ENCODE measurements at places on chromosomes 16 and 17.

DNA sequence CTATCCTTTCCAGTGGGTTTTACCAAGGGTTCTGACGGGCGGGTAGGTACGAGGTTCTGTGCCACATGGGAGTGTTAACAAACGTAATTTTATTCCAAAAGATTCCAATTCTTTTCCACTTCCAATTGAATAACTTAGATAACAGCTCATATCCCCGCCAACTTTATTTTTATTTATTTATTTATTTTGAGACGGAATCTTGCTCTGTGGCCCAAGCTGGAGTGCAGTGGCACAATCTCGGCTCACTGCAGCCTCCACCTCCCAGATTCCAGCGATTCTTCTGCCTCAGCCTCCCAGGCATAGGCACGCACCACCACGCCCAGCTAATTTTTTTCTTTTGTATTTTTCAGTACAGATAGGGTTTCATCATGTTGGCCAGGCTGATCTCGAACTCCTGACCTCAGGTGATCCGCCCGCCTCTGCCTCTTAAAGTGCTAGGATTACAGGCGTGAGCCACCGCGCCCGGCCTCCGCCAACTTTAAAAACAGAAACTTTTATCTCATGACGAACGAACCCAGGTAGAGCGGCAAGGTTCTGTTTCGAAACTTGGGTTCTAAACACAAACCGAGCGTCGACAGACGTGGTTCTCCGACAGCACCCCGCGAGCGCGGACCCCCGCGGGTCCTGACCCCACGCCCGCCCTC is 613 bp downstream of the ECI1 start:
- no peak for DNase-seq

DNA sequence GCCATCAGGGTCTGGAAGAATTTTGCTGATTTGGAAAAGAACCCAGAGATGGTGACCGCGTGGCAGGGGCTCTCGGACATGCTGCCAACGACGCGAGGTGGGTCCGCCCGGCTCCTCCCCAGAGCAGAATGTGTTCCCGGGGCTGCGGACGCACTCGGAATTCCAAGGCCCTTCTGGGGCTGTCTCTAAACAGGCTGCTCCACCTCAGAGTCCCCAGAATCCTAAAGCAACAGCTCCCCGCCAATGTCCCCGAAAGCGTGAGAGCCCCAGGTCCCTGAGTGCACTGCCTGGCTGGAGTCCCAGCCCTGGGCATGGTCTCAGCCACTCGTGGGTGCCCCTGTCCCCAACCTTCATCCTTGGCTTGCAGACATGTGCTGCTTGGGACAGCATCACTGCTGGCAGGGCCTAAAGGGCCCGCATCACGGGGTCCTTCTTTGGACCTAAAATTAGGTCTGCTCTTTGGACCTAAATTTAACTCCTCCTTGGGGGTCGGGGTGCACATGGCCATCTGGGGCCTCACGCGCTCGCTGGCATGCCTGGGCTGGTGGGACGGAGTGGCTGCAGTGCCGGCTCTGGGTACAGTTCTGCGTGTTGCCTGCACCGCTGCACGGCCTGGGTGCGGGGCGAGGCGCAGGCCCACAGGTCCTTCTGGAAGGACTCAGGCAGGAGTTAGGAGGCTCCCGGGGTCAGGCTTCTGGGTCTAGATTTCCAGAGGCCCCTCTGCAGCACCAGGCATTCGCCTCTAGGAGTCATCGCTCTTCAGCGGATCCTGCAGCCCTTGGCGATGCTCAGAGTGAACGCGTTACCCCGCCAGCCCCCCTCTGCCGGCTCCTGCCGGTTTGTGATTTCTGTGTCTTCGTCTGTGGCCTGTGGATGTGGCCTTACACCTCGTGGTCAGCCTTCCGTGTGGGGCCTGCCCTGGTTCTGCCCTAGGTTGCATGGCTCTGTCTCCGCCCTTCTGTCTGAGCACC is 41.9 kb upstream of the CHMP6 start:
- DNase-seq, result no peak

DNA sequence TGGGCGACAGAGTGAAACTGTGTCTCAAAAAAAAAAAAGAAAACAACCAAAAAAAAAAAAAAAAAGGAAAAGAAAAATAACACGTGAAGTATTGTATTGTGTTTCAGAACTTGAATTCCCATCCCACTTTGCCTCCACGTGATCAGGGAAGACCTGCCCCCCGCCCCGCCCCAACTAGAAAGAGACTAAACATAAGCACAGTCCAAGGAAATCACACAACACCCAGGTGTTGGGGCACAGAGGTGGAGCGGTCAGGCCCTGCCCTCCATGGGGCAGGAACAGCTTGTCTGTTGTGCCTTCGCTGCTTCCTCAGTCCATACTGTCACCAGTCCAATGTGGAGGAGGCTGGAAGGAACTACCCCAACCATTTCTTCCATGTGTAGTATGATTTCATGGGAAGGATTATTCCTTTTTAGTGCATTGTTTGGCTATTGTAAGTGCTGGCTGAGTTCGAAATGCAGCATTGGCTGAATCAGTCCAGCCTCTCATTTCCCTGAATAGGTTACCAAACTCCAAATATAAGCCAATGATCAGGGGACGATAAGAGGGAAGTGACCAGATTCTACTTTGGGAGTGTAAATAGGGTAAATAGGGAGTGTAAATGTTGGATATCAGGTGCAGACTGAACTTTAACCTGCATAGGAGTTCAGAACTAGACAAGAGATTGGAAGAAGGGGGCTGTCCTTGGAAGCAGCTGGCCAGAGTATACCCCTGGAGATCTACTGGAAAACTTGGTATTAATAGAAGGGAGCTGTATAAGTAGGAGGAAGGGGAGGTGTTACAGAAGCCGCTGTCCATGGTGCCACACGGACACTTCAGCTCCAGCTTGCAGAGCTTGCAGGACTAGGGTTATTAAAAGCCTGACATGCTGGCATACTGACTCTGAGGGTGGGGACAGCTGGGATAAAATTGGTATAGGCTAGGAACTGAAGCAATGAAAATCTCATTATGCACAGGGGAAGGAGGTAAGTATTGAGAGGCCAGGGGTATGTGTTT is 50.7 kb downstream of the TANGO6 start:
- peak; percentile 80 for DNase-seq

DNA sequence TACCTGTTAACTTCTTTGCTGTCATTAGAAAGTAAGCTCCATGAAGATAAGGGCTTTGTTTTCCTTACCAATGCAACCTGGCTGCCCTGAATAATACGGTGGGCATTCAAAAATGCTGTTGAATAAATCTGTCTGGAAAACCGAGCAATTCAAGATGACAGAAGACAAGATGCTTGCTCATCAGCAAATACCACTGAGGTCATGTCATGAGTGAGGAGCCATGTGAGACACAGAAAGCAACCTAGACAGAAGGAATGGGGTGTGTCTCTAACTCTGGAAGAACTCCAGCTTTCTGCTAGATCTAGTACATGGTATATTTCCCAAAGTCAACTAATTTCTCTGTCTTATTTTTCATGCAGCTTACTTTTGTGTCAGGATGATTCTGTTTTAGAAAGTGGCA is 64.2 kb downstream of the STH start:
- peak; percentile 51 for DNase-seq

DNA sequence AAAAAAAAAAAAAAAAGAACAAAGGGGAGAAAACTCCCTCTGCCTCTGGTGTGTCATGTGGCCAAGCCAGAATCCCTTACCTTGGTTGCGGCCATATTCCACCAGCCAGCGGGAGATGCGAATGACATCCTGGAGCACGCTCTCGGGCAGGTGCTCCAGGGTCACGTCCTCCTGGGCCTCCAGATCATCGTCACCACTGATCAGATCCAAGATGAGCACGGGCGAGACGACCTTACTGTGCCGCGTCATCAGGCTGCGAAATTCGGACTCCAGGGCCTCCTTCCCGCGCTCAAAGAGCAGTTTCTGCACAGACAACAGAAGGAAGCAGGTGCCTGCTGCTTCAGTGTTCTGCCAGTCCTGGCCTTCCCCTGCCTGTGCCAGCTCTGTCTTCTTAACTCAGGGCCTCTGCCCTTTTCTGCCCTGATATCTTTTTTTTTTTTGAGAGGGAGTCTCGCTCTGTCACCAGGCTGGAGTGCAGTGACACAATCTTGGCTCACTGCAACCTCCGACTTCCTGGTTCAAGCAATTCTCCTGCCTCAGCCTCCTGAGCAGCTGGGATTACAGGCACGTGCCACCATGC is 5.8 kb downstream of the EXOC7 start:
- no peak for DNase-seq

GRCh38 chr16:84368308-84368996 is at the start of gene ATP2C2:
Gene ATP2C2, plus strand, starts transcription at chr16:84368538. Its CDS starts 78 bp downstream, at chr16:84368616.
- peak; percentile 85 for DNase-seq

DNA sequence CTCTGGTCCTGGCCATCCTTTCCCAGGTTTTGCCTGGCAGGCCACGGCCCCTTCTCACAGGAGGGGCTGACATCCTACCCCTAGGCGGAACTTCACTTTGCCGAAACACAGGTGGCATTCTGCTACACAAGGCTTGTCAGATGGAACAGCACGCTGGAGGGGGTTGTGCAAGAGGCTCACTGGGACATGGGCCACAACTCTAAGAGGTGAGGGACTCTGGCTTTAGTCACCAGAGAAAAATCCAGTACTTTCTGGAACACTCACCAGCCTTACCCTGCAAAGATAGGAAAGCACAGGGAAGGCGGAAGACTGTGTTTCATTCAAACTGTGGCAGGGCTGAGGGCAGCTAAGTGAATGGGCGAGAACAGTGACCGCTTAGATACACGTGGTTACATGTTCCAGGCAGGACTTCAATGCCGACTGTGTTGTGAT is 18.3 kb downstream of the CDC42EP4 start:
- DNase-seq, result peak; percentile 68

DNA sequence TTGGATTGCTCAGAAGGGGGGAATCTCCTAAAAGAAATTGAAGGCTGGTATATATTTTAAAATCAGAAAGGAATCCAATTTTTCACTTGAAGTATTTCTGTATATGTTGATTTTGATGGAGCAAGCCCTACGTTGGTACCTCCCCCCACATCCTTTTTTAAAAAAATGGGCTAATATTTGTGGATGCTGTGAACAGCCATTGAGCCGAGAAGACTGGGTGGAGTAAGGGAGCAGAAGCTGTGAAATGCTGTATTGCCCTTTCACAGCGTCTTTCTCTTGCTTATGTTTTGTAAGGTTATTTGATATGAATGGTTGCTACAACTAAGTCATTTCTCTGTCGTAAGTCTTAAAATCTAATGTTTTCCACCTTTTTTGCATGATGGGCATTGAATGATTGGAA is 2.3 kb downstream of the PAFAH1B1 start:
- no peak for DNase-seq

GRCh38 chr17:72075995-72076677 is 44.7 kb upstream of the SOX9 start:
- DNase-seq, result no peak

GRCh38 chr17:76716146-76716838 is 5.5 kb upstream of the MXRA7 start:
- peak; percentile 75 for DNase-seq

DNA sequence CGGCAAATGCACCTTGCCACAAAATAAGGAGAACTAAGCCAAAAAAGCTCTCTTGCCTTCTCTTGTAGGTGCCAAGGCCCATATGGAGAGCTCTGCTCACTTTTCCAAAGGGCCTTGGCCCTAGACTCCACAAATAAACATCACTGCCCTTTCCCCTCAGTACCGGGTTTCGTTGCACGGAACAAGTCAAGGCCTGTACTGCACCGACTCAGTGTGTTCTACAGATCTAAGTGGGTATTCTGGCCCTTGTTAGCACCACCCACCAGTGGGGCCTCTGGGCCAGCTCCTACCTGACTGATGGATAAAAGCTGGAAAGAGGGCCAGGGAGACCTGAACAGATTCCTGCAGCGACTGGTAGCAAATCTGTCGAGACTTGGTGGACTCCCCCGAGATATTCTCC is 43.7 kb upstream of the GSG1L start:
- no peak for DNase-seq

Data from hepatocyte (in vitro differentiated cells).